ENCODE measurements at places on chromosomes 3 and 15.

GRCh38 chr3:4979428-4980228 lies at the start of gene BHLHE40:
Gene BHLHE40 (plus strand): TSS chr3:4979437. CDS start chr3:4979719, 282 bp downstream.
- DNase-seq, result no peak

DNA sequence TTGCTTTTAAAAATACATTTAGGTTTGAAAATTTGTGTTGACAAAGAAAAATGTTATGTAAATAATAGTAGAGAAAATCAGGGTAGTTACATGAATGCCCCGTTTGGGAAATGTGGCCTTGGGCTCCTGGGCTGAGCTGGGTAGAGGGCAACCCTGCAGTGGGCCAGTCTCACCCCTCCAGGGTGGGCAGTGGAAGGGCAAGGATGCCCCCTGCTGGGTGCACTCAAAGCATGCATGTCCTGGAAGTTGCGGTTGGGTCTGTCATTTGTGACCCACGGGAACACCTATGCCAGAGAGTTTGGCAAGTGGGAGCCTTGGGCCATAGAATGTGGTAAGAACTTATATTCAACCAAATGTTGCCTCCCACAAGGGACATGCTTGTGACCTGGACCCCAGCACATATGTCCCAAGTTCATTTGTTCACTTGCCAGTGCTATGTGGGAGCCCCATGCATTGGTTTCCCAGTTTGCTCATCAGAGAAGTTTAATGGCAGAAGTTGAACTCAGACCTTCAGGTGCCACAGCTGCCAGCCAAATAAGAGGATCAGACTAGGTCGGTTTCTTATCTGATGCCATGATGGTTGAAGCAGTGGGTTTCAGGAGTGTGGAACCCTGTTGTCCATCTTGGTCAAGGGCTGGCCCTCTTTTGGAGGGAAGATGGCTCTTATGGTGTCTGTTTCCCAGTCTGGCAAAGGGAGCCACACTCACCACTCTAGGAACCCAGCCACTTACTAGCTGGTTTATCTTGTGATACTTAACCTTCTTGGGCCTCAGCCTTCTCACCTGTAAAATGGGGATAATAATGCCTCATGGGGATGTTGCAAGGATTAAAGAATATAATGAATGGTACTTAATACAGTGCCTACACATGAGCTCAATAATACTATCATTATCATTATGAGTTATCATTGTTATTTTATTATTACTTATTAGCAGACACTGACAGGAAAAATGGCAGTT lies 2.5 kb upstream of the PLCB2 start:
- DNase-seq, result peak; percentile 80

- DNase-seq, result no peak
Measured at GRCh38 chr3:192156382-192156781, 571.0 kb downstream of the FGF12 start.

DNA sequence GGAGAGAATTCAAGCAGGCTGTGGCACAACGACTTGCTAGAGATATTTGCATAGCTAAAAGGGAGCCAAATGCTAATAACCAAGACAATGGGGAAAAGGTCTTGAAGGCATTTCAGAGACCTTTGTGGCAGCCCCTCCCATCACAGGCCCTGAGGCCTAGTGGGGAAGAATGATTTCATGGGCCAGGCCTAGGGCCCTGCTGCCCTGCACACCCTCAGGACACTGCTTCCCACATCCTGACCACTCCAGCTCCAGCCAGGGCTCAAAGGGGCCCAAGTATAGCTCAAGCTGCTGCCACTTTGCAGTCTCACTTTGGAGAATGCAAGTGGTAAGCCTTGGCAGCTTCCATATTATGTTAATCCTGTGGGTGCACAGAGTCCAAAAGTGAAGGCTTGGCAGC lies 21.5 kb upstream of the PTPN23 start:
- no peak for DNase-seq

Measured in activated T-cell treated with anti-CD3 and anti-CD28 coated beads, Interleukin-2, amount 50 U/mL, for 48 hours (primary cell).